ENCODE measurements at places on chromosomes 12 and 14. TPM values are rescaled to one million over a fixed set of nuclear protein-coding genes. Genes with fewer than 3 reads are reported as not detected.

DNA sequence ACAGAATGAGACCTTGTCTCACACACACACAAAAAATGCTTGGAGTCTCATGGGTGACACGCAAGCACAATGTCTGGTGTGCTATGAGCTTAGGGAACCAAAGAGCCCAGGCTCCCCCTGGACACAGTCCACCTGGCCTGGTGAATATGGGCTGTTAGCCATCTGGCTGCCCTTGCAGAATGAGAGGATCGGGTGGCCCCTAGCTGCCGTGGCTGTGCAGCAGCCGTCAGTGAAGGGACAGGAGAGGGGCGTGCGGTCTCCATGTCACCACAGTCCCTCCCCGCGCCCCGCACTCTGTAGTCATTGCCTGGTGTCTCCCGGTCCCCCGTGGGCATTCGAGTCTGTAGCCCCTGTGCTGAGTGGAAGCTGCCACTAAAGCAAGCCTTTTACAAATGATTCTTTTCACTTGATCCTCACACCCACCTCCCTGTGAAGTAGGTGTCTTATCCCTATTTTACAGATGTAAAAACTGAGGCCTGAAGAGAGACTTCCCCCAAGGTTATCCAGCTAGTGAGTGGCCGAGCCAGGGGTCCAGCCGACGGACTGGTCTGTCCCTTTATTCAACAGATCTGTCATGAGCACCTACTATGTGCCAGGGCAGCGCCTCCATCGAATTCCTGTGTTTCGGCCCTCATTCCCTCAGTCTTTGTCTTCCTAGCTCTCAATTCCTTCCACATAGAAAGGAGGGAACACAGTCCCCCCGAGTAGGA, 18.8 kb downstream of the MVK start:
- H3K27me3 ChIP-seq, result no peaks in the 10 kb centered on the region
- H3K4me1 ChIP-seq, result no peaks in the 10 kb centered on the region
- H3K27ac ChIP-seq, result no peak overlapping the region
- no peak for DNase-seq
- H3K4me3 ChIP-seq, result no peak overlapping the region

- no peaks in the 10 kb centered on the region for H3K4me1 ChIP-seq
- no peaks in the 10 kb centered on the region for H3K27me3 ChIP-seq
- no peak overlapping the region for H3K4me3 ChIP-seq
- no peak for DNase-seq
- no peaks in the 10 kb centered on the region for H3K36me3 ChIP-seq
These were observed 66.0 kb upstream of the DIO3 start for GRCh38 chr14:101495284-101495683.

GRCh38 chr14:69716478-69717187, 50.3 kb upstream of the SRSF5 start:
- H3K4me3 ChIP-seq, result peak overlapping the region; percentile 21
- peak overlapping the region; percentile 61 for H3K27ac ChIP-seq
- peaks cover 48% of the 10 kb centered on the region for H3K4me1 ChIP-seq
- H3K36me3 ChIP-seq, result peaks cover 35% of the 10 kb centered on the region
- peak; percentile 91 for DNase-seq

DNA sequence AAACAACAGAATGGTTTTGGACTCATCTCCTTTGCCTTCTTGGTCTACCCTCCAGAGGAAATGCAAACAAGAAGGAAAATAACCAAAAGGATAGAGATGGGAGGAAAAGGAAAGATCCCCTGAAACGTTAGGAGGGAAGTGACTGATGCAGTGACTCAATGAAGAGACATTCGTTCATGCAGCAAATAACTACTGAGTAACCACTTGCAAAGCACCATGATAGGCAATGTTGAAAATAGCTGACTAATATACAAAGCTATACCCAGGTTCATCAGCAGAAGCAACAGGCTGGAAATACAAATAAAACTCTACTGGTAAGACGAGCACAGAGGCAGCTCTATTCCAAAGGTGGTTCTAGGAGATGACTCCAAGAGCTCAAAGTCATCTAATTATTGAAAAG, 41.8 kb downstream of the R3HDM2 start:
- peak; percentile 53 for DNase-seq
- H3K36me3 ChIP-seq, result peaks cover 12% of the 10 kb centered on the region
- H3K4me1 ChIP-seq, result peaks cover 15% of the 10 kb centered on the region
- no peaks in the 10 kb centered on the region for H3K27me3 ChIP-seq
- H3K27ac ChIP-seq, result no peak overlapping the region
- no peak overlapping the region for H3K4me3 ChIP-seq

DNA sequence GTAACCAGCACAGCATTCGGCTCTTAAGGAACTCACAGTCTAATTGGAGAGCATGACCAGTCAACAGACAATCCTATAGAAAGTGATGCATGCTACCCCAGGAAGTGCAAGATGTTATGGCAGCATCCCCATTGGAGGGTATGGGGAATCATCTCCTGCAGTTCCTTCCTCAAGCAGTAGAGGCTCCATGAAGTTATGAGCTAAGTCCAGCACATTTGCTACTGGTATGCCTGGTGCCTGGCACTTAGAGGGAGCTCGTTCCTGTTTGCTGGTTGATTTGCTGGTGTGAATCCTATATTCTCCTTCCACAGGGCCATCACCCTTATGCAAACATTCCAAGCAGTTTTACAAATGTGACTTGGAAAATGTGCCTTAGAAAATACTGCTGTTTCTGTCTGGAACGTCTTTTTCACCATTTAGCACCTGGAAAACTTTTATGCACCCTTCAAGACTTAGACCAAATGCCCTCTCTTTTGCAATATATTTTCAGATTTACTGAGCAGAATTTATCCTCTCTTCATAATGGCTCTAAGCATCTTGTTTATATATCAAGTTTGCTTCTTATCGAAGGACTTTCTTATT, 136.1 kb upstream of the WSCD2 start:
- H3K27me3 ChIP-seq, result peaks cover 12% of the 10 kb centered on the region
- no peaks in the 10 kb centered on the region for H3K4me1 ChIP-seq
- peak; percentile 55 for DNase-seq
- H3K4me3 ChIP-seq, result no peak overlapping the region

- peaks cover 10% of the 10 kb centered on the region for H3K4me1 ChIP-seq
- no peak overlapping the region for H3K27ac ChIP-seq
- H3K36me3 ChIP-seq, result peaks cover 4% of the 10 kb centered on the region
- H3K27me3 ChIP-seq, result no peaks in the 10 kb centered on the region
- DNase-seq, result no peak
These were observed 39.7 kb downstream of the FMNL3 start for GRCh38 chr12:49667325-49668090.

GRCh38 chr14:68627868-68628604, 164.8 kb downstream of the ZFP36L1 start:
- no peak overlapping the region for H3K27ac ChIP-seq
- DNase-seq, result no peak
- no peak overlapping the region for H3K4me3 ChIP-seq
- no peaks in the 10 kb centered on the region for H3K4me1 ChIP-seq

DNA sequence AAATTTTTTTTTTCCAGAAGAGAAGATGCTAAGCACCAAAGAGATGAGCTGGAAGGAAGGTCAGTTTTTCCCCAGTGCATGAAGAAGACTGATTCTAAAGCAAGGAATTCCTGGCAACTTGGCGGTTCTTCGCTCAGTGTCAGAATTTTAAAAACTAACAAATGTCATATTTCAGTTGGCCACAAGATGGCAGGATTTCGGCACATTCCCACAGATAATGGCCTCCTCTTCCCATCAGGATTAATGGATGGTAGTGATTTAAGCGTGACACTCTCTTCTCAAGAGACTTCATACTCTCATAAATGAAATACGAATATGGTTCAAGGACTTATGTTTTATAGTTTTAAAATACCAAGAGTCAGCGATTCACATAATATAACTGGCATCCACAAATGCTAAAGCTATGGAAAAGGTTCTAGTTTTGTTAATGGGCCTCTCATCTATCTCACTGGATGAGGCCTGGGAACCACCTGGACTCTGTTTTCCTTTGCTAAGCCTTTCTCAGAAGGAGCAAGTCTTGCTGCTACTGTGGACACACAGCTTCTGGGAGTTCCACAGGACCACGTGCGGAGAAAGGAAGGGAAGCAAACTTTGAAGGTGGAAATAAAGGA, 46.1 kb upstream of the PTPRO start:
- peak; percentile 78 for DNase-seq
- peaks cover 55% of the 10 kb centered on the region for H3K4me1 ChIP-seq
- H3K27ac ChIP-seq, result peak overlapping the region; percentile 95
- peaks cover 5% of the 10 kb centered on the region for H3K36me3 ChIP-seq
- no peaks in the 10 kb centered on the region for H3K27me3 ChIP-seq
- peak overlapping the region; percentile 25 for H3K4me3 ChIP-seq

GRCh38 chr12:89451841-89452251, 72.8 kb downstream of the GALNT4 start:
- peak overlapping the region; percentile 16 for H3K27ac ChIP-seq
- H3K4me1 ChIP-seq, result peaks cover 10% of the 10 kb centered on the region
- peak; percentile 21 for DNase-seq
- peak overlapping the region; percentile 44 for H3K4me3 ChIP-seq
- H3K27me3 ChIP-seq, result no peaks in the 10 kb centered on the region
- H3K36me3 ChIP-seq, result peaks cover 6% of the 10 kb centered on the region

- no peak for DNase-seq
- H3K4me1 ChIP-seq, result peaks cover 15% of the 10 kb centered on the region
- no peaks in the 10 kb centered on the region for H3K27me3 ChIP-seq
These were observed 28.0 kb downstream of the NCOR2 start for GRCh38 chr12:124539084-124540041.

DNA sequence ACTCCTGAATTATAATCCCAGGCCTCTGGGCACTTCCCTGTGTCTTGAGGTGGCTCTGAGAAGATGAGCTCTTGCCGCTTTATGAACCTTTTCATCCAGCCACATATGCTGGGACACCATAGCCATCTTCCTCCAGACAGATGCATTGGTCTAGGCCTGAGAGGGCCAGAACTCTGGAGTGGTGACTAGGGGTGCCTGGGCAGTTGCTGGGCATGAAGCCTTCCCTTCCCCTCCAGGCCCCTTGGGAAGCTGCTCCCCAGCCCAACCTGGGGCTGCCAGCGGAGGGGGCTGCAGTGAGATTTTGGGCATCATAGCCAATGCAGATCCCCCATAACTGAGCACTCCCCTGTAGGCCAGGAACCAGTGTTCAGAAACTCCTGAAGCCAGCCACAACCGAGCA, 135.2 kb downstream of the GCH1 start:
- peaks cover 47% of the 10 kb centered on the region for H3K36me3 ChIP-seq
- no peaks in the 10 kb centered on the region for H3K27me3 ChIP-seq
- DNase-seq, result no peak
- no peak overlapping the region for H3K27ac ChIP-seq

DNA sequence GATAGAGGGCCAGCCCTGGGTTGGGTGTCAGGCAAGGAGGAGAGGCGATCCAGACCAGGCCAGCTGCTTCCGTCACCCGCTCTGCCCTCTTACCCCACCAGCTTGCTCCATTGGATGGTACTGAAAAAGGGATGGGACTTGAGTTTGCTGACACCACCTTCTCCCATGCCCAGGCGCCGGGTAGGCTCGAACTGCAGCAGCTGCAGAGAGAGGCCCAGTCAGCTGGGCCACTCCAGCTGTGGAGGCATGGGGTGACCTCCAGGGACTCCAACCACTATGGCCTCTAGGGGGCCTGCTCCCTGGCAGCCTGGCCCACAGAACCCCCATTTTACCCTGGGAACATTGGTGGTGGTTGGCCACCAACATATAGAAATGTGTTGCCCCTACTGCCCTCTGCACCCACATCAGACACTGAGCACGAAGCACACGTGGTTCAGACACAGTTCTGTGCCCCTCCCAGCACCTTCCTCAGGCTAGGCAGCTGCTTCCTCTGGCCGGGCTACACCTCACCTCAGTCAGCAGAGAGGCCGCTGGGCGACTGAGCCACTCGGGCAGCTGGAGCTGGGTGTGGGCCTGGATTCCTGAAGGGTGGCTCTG, 16.0 kb downstream of the RPS6KL1 start:
- H3K27ac ChIP-seq, result no peak overlapping the region
- peaks cover 7% of the 10 kb centered on the region for H3K4me1 ChIP-seq
- H3K36me3 ChIP-seq, result peaks cover 38% of the 10 kb centered on the region
- no peaks in the 10 kb centered on the region for H3K27me3 ChIP-seq
- DNase-seq, result no peak
- H3K4me3 ChIP-seq, result no peak overlapping the region

DNA sequence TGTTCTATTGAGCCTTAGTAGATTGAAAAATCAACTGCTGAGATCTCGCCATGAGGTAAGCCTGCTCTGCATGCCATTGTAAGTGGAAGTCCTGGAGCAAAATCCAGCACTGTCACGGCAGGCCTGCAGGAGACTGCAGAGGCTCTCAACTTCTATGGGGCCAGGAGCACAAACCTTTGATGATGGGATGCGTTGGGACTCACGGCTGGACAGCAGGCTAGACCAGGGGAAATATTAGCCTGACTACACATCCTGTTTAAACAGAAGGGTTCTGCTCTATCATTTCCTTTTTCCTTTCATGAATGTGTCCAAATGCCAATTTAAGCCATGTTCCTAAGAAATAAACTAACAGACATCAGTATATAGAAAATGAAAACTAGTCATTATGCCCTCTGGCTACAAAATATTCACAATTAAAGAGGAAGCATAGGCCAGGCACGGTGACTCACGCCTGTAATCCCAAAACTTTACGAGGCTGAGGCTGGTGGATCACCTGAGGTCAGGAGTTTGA, 33.9 kb upstream of the RASSF8 start:
- DNase-seq, result peak; percentile 84
- H3K27ac ChIP-seq, result peak overlapping the region; percentile 52
- no peaks in the 10 kb centered on the region for H3K36me3 ChIP-seq
- H3K4me1 ChIP-seq, result peaks cover 14% of the 10 kb centered on the region
- no peaks in the 10 kb centered on the region for H3K27me3 ChIP-seq

GRCh38 chr12:118999107-118999506, 17.8 kb downstream of the SRRM4 start:
- no peaks in the 10 kb centered on the region for H3K27me3 ChIP-seq
- no peak overlapping the region for H3K27ac ChIP-seq

DNA sequence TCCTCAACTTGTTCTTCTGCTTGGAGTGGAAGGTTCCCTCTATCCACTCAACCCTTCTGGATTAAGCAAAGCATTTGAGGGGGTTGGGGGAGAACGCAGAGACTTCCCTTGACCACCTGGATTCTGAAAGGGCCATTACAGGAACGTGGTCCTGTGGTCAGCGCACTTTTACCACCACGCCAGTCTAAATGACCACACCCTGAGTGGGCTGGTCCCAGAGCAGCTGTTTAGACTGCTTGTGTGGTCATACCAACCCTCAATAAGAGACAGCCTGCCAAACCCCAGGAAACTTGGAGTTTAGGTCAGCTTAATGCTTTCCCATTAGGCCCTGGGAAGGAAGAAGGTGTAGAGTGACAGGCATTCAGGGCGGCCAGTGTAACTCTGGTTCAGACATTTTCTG, 165.5 kb upstream of the ATP2B1 start:
- DNase-seq, result no peak
- peaks cover 6% of the 10 kb centered on the region for H3K36me3 ChIP-seq
- H3K27me3 ChIP-seq, result no peaks in the 10 kb centered on the region
- H3K27ac ChIP-seq, result no peak overlapping the region

- DNase-seq, result peak; percentile 2
- no peak overlapping the region for H3K4me3 ChIP-seq
- no peak overlapping the region for H3K27ac ChIP-seq
These were observed 265.8 kb downstream of the SLC16A7 start for GRCh38 chr12:59861635-59862034.

ADAM21 gene
- 0.37 TPM for total RNA-seq

CCDC197 gene
- not detected for total RNA-seq

KCNC2 gene
- total RNA-seq, result not detected

TSPAN19 gene
- total RNA-seq, result 0.63 TPM

TGM1 gene
- total RNA-seq, result 16.9 TPM

KRT2 gene
- not detected for total RNA-seq

RPGRIP1 gene
- total RNA-seq, result not detected

SERPINA10 gene
- total RNA-seq, result not detected

DNAH10 gene
- 0.22 TPM for total RNA-seq

MMP17 gene
- total RNA-seq, result 5.4 TPM

KLRK1 gene
- 2.3 TPM for total RNA-seq

Measured in MCF 10A (cell line).